ENCODE measurements at places on chromosomes 1 and 21. TPM values are rescaled to one million over a fixed set of nuclear protein-coding genes. Genes with fewer than 3 reads are reported as not detected.

The SFN gene
- total RNA-seq: 66.7 TPM

The ZNF281 gene
- total RNA-seq: 13.5 TPM

The GJA8 gene
- not detected for total RNA-seq

The SPRR2G gene
- not detected for total RNA-seq

DNA sequence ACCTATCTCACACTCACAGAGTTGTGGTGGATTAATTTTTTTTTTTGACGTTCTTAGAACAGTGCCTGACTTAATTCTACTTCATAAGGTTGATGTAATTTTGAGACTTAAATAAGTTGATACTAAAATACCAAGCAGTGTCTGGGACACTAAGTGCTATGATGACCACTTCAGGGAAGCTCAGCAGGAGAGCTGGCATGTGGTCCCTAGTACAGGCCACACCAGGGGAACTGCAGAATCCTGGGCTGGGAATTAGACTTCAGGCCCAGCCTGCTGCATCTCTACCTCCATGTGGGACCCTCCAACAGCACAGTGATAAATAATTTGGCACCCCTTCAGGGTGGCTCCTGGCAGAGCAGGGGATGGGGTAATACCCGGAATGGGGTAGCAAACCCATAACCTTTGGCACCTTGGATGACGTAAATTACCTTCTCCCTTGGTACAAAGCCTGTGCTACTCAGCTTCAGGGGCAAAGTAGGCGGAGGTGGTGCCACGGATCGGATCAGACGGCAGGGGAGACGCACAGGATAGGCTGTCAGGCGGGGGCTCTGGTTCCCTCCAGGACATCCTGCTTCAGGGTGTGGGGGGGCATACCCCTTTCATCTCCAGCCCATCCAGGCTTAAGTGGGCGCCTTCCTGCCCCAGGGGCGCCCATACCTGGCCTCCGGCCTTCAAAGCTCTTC, 4.8 kb downstream of the MFSD2A start:
- DNase-seq: no peak

- no peak for DNase-seq
Measured at GRCh38 chr1:205199090-205199930, 12.2 kb downstream of the DSTYK start.

- no peak for DNase-seq
Measured at GRCh38 chr21:35035581-35035980, 13.5 kb downstream of the RUNX1 start.

GRCh38 chr1:20931930-20932436, 144.9 kb upstream of the HP1BP3 start:
- DNase-seq: no peak
